ENCODE measurements at places on chromosomes 5 and 9.

DNA sequence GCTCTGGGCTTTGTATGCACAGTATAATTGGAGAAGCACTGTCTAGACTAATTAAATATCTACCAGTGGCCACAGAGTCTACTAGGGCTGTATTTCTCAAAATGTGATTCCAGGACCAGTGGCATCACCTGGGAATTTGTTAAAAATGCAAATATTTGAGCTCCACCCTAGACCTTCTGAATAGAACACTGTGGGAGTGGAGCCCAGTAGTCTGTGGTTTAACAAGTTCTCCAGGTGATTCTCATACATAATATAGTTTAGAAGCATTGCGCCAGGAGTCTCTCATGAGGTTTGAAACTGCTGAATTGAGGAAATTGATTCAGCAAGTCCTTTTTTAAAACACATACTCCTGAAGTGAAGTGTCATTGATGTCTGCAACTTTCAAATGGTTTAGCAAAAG is 74.7 kb downstream of the FCHO2 start:
- H3K36me3 ChIP-seq: peaks cover 21% of the 10 kb centered on the region
- no peak for DNase-seq
- H3K4me1 ChIP-seq: peaks cover 21% of the 10 kb centered on the region
- H3K27me3 ChIP-seq: no peaks in the 10 kb centered on the region
- H3K27ac ChIP-seq: no peak overlapping the region

GRCh38 chr5:172453206-172453985 is 929 bp downstream of the SH3PXD2B start:
- H3K36me3 ChIP-seq: no peaks in the 10 kb centered on the region
- peaks cover 62% of the 10 kb centered on the region for H3K4me1 ChIP-seq
- peak overlapping the region; percentile 97 for H3K27ac ChIP-seq
- no peak for DNase-seq
- H3K27me3 ChIP-seq: no peaks in the 10 kb centered on the region
- H3K4me3 ChIP-seq: peak overlapping the region; percentile 95

- peaks cover 11% of the 10 kb centered on the region for H3K4me1 ChIP-seq
- no peak overlapping the region for H3K4me3 ChIP-seq
- no peak overlapping the region for H3K27ac ChIP-seq
- DNase-seq: no peak
Observed at GRCh38 chr5:15702102-15702501, 202.1 kb downstream of the FBXL7 start.

DNA sequence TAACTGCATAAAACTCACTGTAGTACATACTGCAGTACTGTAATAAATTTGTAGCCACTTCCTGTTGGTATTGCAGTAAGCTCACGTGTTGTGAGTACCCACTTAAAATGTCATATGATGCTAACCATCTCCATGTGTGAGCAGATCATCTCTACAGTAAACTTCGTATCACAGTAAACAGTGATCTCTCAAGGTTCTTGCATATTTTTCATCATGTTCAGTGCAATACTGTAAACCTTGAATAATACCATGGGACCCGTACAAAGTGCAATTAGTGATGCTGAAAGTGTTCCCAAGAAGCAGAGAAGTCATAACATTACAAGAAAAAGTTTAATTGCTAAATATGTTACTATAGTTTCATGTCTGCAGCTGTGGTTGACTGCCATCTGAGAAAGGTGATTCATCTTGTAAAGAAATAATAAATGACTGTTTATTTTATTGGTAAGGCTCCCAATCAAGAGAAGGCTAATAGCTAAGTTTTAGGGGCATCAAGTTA is 253.8 kb upstream of the POU5F2 start:
- no peaks in the 10 kb centered on the region for H3K4me1 ChIP-seq
- H3K27me3 ChIP-seq: no peaks in the 10 kb centered on the region
- no peaks in the 10 kb centered on the region for H3K36me3 ChIP-seq
- H3K27ac ChIP-seq: no peak overlapping the region
- DNase-seq: no peak

- DNase-seq: no peak
- no peak overlapping the region for H3K4me3 ChIP-seq
- no peaks in the 10 kb centered on the region for H3K27me3 ChIP-seq
- no peaks in the 10 kb centered on the region for H3K4me1 ChIP-seq
- no peak overlapping the region for H3K27ac ChIP-seq
- no peaks in the 10 kb centered on the region for H3K36me3 ChIP-seq
Observed at GRCh38 chr5:21452449-21452848, 1400.7 kb downstream of the CDH12 start.

DNA sequence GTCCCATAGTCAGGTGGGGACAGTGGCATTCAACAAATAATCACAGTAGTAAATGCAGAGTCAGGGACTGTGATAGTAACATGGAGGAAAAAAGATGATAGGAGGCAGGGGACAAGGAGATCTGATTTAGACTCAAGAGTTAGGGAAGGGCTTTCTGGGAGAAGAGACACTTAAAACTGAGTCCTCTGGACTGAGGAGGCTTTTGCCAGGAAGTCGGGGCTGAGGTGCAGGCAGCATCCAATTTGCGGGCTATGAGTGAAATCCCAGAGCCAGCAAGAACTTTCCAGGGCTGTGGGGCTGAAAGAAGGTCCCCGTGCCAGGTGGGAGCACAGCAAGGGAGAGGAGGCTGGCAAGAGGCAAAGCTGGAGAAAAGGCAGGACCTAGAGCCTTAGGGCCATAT is 124.1 kb downstream of the KIF4B start:
- H3K4me3 ChIP-seq: no peak overlapping the region
- H3K36me3 ChIP-seq: no peaks in the 10 kb centered on the region
- no peaks in the 10 kb centered on the region for H3K27me3 ChIP-seq
- DNase-seq: no peak
- H3K4me1 ChIP-seq: no peaks in the 10 kb centered on the region

DNA sequence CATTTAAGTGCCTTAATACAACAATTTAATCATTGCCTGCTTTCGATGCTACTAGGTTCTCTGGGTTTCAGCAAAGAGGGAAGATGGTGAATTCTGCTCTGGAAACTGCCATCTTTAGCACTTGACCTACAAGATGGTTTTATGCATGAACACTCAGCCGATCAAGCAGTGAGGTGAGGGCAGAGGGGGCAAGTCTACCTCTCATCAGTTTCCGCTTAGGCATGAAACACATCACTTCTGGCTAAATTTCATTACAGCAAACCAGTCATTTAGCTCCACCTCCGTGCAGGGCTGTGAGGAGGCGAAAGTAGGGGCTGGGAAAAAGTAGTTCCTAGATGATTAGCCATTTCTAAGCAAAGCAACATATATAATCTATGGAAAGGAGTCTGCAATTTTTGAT is 1018.0 kb downstream of the CDH18 start:
- no peaks in the 10 kb centered on the region for H3K36me3 ChIP-seq
- H3K4me3 ChIP-seq: no peak overlapping the region
- H3K4me1 ChIP-seq: no peaks in the 10 kb centered on the region
- no peaks in the 10 kb centered on the region for H3K27me3 ChIP-seq

DNA sequence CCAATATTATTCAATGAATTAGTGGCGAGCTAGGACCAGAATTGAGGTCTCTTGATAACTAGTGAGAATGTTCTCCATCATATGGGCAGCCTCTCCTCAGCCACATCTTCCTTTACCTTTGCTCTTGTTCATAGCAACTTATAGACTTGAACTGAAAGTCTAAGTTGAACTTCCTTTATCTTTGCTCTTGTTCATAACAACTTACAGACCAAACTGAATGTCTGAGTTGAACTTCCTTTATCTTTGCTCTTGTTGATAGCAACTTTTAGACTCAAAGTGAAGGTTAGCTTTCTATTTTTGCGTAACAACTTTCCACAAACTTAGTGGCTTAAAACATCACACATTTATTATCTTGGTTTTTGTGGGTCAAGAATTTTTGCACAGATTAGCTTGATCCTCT is 146.4 kb upstream of the C9orf72 start:
- H3K4me3 ChIP-seq: no peak overlapping the region
- no peaks in the 10 kb centered on the region for H3K4me1 ChIP-seq
- DNase-seq: no peak
- no peak overlapping the region for H3K27ac ChIP-seq
- H3K36me3 ChIP-seq: no peaks in the 10 kb centered on the region

- DNase-seq: no peak
- H3K27ac ChIP-seq: no peak overlapping the region
- H3K4me3 ChIP-seq: no peak overlapping the region
- H3K4me1 ChIP-seq: no peaks in the 10 kb centered on the region
Observed at GRCh38 chr9:81456431-81457006, 232.8 kb downstream of the TLE1 start.

GRCh38 chr5:160049099-160049498 is 40.2 kb downstream of the TTC1 start:
- peaks cover 39% of the 10 kb centered on the region for H3K36me3 ChIP-seq
- H3K27ac ChIP-seq: no peak overlapping the region
- no peak overlapping the region for H3K4me3 ChIP-seq
- H3K27me3 ChIP-seq: no peaks in the 10 kb centered on the region
- H3K4me1 ChIP-seq: no peaks in the 10 kb centered on the region

DNA sequence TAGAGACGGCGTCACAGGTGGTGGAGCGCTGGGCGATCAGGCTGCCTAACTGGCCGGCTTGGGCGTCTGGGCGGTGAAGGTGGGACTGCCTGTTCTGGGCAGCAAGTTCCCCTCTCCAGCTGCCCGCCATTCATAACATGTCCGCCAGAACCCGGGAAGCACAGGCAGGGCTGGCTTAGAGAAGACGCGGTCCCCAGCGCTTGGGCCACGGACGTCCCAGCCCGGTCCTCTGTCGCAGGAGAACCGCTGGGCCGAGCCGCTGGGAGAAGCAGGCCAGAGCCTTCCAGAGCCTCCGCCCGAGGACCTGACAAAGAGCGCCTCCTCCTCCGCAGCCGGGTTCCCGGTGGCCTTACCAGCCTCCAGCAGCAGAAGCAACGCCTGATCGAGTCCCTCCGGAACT is 15.2 kb upstream of the HAND1 start:
- no peak overlapping the region for H3K27ac ChIP-seq
- H3K4me3 ChIP-seq: no peak overlapping the region
- no peaks in the 10 kb centered on the region for H3K36me3 ChIP-seq
- DNase-seq: no peak

GRCh38 chr5:64299805-64300204 is 134.2 kb downstream of the RNF180 start:
- DNase-seq: no peak
- H3K27ac ChIP-seq: no peak overlapping the region
- no peaks in the 10 kb centered on the region for H3K4me1 ChIP-seq
- no peak overlapping the region for H3K4me3 ChIP-seq

DNA sequence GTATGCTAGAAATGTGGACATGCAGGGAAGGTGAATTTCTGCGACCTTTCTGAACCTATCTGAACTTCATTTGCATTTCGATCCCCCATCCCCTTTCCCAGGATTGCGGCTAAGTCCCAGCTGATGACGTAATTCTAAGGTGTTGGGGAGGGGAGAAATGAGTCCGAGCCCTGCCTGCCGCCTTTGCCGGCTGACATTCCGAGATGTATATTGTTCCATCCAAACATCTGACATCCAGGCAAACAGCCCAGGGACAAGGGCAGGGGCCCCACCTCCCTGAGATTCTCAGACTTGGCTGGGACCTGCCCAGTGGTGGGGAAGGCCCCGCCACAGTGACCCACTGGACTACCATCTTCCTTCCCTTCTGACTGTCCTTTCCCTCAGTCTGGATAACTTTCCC is 494.6 kb downstream of the ENC1 start:
- DNase-seq: no peak
- H3K27me3 ChIP-seq: no peaks in the 10 kb centered on the region
- no peaks in the 10 kb centered on the region for H3K4me1 ChIP-seq
- H3K4me3 ChIP-seq: no peak overlapping the region
- no peak overlapping the region for H3K27ac ChIP-seq

GRCh38 chr5:125129151-125129806 is 382.8 kb upstream of the ZNF608 start:
- no peak overlapping the region for H3K4me3 ChIP-seq
- no peak for DNase-seq
- no peaks in the 10 kb centered on the region for H3K36me3 ChIP-seq
- no peaks in the 10 kb centered on the region for H3K27me3 ChIP-seq

- no peaks in the 10 kb centered on the region for H3K36me3 ChIP-seq
- no peak overlapping the region for H3K27ac ChIP-seq
- DNase-seq: no peak
- no peaks in the 10 kb centered on the region for H3K27me3 ChIP-seq
- no peaks in the 10 kb centered on the region for H3K4me1 ChIP-seq
Observed at GRCh38 chr9:116219686-116220085, 66.1 kb downstream of the PAPPA start.

DNA sequence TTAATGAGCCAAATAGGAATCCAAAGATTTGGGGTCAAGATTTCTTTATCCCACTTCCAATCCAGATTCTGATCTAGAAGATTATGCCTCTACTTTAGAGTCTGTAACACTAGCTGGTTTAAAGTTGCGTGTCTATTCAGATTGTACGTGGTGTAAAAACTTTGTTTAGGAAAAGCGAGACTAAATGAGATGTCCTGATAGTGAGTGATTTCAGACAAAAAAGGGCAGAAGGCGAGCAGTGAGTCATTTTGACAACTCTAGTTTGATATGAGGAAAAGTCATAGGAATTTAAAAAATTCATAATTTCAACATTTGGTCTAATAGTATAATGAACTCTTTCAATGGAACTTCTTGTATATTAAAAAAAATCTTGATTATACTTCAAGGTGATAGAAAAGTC is 119.6 kb upstream of the KLF9 start:
- H3K27me3 ChIP-seq: no peaks in the 10 kb centered on the region
- no peak for DNase-seq

GRCh38 chr9:2742214-2742613 is 24.9 kb downstream of the KCNV2 start:
- no peak for DNase-seq
- H3K4me1 ChIP-seq: no peaks in the 10 kb centered on the region
- H3K4me3 ChIP-seq: no peak overlapping the region
- no peaks in the 10 kb centered on the region for H3K27me3 ChIP-seq

DNA sequence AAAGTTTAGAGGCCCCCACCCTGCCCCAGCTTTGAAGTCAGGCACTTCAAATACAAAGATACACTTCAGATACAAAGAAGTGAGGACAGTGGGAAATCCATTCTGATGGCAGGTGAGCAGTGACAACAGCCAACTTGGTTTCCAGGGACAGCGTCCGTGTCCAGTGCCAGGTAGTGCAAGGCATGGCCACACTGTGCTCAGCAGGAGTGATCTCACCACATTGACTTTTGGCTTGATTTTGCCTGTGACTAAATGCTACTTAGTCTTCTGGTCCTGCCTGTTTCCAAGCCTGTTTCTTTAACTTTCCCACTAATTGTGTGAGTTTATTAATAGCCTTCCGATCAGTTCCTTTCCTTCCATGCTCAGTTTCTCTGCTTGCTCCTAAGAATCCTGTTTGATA is 72.6 kb upstream of the PALM2AKAP2 start:
- H3K4me1 ChIP-seq: no peaks in the 10 kb centered on the region
- H3K27ac ChIP-seq: no peak overlapping the region
- no peaks in the 10 kb centered on the region for H3K36me3 ChIP-seq
- no peak for DNase-seq
